ENCODE measurements at places on chromosomes 5 and 9.

- DNase-seq: no peak
Observed at GRCh38 chr5:57456531-57457135, 26.0 kb downstream of the ACTBL2 start.

DNA sequence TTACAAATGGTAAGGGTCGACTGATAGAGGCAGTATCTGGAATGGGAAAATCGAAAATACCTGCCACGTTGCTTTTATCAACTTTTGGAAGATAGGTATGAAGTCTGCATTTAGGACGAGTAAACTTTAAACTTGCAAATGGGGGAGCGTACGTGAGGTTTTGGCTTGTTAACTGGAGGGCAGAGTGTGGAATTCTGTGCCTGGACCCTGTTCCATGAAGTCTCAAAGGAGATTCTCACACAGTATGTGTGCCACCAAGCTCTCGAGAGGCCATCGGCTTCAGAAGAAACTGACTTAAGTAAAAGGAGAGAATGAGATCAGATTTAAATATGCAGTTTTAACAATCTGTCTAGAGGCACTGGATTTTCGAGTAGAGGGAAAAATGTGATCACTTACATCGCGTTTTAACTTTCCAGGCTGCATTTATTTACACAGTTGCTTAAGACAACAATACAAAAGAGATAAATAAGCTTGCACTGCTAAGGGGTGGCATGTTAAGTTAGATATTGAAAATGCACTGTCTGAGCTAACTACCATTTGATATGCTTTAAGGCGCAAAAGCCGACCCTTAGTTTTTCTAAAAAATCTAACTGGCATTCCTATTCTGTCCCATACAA is 401.6 kb downstream of the EBF1 start:
- DNase-seq: no peak

GRCh38 chr9:129338724-129339430 is 160.8 kb upstream of the IER5L start:
- no peak for DNase-seq

DNA sequence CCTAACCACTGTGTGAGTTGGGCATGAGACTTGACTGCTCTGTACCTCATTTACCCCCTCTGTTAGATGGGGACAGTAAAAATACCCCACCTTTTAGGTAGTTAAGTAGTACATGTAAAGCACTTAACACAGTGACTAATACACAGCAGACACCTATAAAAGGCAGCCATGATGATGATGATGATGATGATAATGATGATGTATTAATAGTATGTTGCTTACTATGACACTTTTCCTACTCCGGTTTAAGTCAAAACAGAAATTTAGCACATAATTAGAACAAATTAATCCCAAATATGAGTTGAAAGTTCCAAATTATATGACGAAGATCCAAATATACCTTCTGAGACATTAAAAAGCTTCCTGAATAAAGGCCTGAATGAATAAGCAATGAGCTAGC is 222.1 kb downstream of the GAPVD1 start:
- DNase-seq: no peak

DNA sequence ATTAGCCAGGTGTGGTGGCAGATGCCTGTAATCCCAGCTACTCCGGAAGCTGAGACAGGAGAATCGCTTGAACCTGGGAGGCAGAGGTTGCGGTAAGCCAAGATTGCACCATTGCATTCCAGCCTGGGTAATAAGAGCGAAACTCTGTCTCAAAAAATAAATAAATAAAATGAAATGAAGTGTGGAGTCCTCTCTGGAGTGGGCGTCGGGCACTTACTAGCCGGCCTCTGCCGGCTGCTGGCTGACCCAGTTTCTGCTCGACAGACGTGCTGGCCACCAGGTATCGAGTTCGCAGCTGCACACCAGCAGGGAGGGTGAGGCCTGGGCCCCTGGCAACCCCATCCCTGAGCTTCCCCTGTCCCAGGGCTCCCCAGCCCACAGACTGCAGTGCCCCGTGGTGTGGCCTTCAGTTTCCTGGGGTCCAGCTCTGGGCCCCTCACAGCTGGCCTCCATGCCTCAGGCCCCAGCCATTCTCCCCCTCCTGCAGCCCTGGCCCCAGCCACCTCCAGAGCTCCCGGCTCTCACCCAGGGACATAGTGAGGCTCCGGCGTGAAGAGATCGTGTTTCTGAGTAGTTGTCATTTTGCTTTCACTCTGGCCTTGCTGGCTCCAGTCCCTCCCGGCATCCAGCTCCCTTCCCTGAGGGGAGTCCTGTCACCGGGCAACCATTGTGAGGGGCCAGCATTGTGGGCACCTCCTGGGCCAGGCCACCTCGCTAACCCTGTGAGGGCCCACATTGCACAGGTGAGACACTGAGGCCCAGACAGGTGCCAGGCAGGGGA is 3.8 kb upstream of the STPG3 start:
- no peak for DNase-seq

DNA sequence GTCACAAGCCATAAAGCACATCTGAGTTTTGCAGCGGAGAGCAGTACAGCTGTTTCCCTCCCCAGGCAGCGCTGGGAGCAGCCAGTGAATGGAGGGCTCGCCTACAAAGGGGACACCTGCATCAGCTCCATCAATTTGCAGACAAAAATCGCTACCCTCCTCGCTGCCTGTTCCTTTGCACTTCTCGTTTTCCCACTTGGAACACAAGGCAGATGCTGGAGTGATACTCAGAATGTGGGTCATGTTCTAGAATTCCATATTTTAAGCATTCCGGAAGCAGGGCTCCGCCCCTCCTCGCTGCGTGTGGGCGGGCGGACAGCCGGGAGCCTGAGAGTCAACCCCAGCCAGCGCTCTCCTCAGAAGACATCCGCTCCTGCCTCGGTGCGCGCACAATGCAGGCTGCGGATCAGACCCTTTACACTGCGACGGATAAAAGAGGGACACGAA is 92.1 kb downstream of the LMNB1 start:
- DNase-seq: no peak

GRCh38 chr9:108963459-108964143 is 29.4 kb downstream of the ABITRAM start:
- no peak for DNase-seq

- DNase-seq: no peak
Observed at GRCh38 chr9:131889437-131890251, 149.8 kb upstream of the RAPGEF1 start.

DNA sequence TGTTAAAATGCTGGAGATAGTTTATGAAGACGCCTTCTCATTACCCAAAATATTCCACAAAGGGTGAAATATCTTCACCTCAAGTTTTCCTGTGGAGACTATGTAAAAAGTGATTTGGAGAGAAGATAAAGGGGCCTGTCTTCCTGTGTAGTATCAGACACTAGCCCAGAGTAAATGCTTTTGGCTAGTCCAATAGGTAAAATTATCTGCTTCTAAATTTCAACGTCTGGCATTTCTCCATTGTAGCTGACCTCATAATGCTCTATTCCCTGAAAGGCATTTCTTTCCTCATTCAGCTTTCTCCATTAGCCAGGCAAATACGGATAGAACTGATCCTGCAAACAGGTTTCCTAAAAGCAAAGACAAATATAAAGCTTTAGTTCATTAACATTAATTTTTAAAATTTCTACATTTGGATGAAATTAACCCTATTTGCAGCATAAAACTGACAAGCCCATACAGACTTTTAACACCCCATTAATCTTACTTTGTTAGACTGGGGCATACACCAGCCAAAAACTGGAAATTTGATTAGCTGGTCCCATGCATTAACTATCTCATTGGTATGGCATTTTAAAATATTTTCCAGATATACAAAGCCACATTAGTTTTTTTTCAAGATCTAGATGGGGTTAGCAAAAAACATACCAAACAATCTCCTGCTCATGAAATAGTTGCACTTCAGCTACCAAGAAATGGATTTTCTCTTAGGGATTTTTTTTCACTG is 548.8 kb downstream of the EFNA5 start:
- DNase-seq: no peak

DNA sequence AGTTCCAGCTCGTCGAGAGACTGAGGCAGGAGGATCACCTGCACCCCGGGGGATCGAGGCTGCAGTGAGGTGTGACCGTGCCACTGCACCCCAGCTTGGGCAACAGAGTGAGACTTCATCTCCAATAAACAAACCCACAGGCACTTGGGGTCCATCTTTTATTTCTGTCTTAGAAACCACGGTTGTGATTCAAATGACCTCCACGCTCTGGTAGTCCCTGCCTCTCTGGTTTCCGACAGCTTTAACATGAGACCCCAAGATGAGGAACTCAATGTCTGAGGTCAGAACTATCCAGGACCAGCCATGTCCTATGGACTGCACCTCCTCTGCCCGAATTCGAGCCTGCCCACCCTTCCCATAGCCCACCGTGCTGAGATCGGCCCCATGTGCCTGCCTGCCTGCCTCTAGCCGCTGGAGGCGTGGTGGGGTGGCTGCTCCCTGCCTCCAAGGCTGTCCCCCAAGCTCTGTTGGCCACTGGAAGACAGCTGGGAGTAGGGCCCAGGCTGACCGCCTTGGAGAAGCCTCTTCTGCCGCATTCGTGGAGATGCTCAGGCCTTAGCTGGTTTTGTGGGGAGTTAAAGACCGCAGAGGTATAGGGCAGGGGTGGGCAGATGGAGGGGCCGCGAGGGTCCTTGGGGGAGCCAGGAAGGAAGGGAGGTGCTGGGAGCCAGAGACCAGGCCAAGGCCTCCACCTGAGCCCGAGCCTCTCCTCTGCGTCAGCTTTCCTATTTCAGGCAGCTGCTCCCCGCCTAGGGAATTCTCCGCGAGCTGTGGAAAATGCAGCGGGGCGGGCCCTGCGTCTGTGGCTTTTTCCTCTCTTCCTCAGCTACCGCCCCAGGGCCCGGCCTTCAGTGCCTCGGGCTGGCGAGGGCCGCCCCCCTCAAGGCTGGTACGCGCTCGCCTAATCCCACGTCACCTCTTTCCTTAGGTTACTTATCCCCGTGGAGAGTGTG is 6.9 kb upstream of the WDR5 start:
- no peak for DNase-seq

GRCh38 chr5:40160435-40160834 is 519.3 kb upstream of the PTGER4 start:
- DNase-seq: no peak

Measured in activated CD8-positive, alpha-beta memory T cell treated with anti-CD3 and anti-CD28 coated beads for 24 hours (primary cell).